ENCODE measurements at places on chromosomes 6 and 20. TPM values are rescaled to one million over a fixed set of nuclear protein-coding genes. Genes with fewer than 3 reads are reported as not detected.

SLC22A3 gene
- 4.3 TPM for polyA plus RNA-seq

TREML2 gene
- 0.04 TPM for polyA plus RNA-seq

CLIC1 gene
- 325 TPM for polyA plus RNA-seq

DNA sequence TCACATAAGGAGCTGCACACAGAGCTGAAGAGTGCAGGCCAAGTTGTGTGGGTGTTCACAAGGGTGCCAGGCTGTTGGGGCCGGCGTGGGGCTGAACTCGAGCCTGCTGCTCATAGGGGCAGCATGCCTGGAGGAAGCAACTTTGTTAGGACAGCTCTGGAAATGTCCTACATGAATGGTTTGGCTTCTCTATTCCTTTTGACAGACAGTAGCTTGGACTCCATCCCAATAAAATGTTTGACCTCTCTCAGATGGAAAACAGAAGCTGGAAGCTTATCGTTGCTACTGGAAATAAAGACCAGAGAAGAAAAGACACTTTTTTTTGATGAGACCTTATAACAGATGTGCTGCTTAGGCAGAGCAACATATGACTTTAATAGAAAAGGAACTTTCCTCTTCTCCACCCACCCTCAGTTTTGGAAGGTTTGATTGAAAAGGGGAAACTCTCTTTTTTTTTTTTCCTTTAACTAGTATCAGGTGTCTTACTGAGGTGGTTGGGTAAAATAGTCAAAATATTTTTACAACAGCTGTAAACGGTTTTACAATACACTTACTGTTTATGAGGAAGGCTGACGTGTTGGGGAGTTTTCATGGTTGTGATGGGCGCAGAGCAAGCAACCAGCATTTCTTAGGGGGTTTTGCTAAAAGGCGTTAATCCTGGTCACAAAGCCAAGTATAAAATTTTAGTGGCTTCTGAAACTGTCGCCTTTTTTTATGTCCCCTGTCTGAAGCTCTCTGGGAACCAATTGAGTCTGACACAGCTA is 80.7 kb upstream of the EEF1E1 start:
- no peak for DNase-seq

GRCh38 chr6:153437193-153437592 is 306.1 kb upstream of the RGS17 start:
- DNase-seq = no peak

DNA sequence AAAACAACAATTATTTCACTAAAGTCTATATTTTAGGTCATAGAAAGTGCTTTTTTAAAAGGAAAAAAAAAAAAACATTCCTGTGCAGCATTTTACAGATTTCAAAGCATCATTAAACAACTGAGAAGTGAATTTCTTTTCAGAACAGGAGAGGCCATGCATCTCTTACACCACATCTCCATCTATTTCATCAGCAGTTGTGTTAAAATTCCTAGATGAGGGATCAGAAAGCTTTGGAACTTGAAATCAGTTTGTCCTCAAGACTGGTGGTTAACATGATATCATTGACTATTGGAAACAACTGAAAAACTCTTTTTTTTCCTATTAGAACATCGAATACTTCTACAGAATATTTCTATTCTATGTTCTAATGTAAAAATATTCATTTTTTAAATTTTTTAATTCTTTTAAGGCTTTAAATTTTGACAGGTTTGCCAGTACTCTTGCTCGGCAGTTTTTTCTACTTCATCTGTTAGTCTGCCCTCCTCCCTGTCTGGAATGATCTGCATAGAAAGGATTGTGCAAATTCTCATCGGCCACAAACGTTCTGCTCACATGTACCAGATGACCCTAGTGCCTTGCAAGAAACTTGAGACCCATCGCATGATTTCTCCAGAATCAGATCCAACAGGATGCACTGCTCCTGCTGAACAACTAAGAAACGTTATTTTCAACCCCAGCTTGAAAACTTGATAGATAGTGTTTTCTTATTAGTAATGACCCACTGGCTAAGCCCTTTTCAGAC is 411.0 kb upstream of the AGPAT4 start:
- no peak for DNase-seq

- DNase-seq = no peak
Measured at GRCh38 chr20:10129749-10130148, 88.9 kb upstream of the SNAP25 start.

DNA sequence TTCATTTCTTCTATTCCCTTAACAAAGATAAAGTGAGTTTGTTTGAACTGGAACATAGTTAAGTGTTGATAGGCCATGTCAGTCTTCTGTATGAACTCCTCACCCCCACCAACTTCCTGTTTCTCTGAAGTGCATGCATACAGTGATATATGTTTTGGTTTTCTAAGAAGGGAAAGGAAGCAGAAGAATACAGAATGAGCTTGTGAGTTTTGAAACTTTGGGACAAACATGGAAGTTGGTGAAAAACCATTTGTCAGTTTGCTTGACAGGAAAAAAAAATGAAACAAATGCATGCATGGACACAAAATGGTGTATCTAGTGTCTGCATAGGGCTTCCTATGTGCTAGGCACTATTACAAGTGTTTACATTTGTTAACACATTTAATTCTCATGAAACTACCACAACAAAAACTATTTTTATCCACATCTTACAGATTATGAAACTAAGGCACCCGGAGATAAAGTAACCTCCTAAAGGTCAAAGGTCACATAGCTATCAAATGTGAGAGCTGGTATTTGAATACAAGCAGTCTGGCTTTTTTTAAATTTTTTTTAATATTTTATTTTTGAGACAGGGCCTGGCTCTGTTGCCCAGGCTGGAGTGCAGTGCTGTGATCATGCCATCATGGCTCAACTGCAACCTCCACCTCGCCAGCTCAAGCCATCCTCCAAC is 105.9 kb downstream of the ADGRB3 start:
- no peak for DNase-seq

DNA sequence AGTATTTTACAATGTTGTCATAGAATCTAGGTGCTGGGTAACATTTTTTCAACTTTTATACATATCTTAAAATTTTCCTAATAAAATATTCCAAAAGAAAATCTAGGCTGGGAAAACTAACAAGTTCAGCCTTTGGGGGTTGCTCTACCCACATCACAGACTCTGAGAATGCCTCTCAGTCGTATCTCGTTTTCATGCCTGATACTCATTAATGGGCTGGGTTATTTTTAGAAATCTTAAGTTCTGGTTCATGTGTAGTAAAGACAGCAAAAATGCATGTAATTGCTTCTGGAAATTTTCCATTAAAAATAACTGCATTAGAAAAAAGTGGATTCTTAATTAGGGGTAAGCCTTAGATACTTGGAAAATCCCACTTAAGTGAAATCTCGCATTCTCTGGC is 149.3 kb downstream of the SLC24A3 start:
- DNase-seq = no peak

DNA sequence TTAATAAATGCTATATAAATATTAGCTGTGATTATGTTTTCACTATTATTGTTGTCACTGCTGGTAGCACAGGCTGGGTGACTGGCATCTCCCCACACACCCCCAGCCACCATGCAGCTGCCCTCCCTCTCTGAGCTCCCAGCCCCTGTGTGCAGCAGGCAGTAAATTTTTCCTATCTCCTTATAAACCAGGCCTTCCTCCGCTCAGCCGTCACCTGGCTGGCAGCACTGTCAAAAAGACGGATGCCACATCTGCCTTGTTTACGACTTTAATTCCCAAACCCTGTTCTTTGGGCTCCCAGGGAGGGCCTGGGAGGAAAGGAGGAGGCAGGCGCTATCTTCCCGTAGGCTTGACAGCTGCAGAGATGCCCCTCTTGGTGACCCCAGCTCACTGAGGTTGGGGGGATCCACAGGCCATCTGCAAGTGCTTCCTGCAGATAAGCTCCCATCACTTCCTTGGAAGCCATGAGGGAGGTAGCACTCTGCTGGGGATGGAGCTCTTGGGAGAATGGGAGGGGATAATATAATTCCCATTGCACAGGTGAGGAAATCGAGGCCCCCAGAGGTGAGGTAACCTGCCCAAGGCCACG is 94.5 kb downstream of the GRM4 start:
- DNase-seq = no peak

GRCh38 chr6:45965007-45965406 is 50.7 kb downstream of the CLIC5 start:
- DNase-seq = no peak

DNA sequence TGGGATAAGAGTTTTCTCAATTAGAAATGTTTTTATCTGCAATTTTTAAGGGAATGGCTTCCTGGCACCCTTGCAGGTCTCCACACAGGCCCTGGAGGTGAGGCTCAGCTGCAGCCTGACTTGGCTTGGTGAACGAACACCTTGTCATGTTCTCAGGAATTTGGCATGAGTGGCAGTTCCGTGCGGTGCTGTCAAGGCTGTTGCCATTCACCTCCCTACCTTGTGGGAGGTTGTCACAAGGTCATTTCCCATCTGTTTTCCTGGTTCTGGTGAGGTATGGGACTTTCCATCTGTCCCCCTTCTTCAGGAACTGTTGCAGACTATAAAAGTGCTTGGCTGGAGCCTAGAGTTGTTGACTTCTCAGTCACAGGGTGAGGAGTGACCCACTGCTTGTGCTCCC is 82.9 kb downstream of the ELOVL4 start:
- DNase-seq = no peak

- DNase-seq = no peak
Measured at GRCh38 chr6:33392595-33392948, 949 bp downstream of the KIFC1 start.

DNA sequence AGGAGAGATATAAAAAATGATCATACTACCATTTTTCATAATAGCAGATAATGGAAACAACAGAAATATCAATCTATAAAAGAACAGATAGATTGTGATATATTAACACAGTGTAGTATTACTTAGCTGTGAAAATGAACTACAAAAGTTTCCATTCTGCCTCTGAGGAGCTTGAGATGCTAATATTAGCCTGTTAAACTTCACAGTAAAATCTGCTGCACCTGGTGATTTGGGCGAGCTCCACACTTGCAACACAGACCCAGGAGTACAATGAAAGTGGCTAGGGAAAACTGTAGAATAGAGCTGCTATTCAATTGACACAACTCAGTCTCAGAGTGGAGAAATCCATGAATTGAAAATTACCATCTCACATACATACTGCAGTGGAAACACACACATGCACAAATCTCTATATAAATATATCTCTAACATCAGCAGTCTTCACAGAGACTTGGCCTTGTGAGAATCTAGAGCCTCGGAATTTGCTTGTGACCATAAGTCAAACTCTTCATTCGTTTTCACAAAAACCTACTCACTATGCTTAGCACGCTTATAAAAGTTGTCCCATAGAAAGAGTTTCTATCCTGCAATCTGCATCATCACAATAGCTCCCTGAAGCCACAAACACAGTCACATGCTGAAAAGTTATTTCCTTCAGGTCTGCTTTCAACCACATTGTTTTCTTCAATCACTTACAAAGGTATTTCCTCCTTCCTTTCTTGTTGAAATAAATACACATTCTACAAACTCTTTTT is 133.0 kb downstream of the PAK5 start:
- DNase-seq = no peak

GRCh38 chr6:15822835-15823234 is 160.0 kb upstream of the DTNBP1 start:
- DNase-seq = no peak

- DNase-seq = no peak
Measured at GRCh38 chr6:35181308-35181932, 32.3 kb upstream of the SCUBE3 start.

GRCh38 chr6:35711731-35712130 is 23.0 kb upstream of the FKBP5 start:
- no peak for DNase-seq

DNA sequence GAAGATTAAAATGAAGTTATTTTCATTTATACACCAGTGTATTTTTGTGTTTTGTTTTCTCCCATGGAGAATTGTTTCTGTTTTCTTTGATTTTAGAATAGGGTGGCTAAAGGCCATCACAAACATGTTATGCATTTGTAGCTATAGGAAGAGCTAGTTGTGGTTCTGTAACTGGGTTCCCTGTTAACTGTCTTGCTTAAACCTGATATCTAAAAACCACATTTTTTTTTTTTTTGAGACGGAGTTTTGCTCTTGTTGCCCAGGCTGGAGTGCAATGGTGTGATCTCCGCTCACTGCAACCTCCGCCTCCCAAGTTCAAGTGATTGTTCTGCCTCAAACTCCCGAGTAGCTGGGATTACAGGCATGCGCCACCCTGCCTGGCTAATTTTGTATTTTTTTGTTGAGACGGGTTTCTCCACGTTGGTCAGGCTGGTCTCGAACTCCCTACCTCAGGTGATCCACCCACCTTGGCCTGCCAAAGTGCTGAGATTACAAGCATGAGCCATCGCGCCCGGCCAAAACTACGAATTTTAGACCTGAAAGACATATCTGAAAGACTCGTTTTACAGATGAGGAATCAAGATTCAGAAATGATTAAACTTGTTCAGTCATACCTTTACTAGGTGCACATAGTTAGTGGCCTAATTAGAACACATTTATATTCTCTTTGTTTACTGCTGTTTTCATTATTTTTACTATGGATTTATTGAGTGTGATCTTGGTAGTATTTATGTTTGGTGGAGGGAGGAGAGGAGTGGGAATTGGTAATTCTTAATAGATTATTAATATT is 18.0 kb downstream of the SCAF8 start:
- DNase-seq = no peak

DNA sequence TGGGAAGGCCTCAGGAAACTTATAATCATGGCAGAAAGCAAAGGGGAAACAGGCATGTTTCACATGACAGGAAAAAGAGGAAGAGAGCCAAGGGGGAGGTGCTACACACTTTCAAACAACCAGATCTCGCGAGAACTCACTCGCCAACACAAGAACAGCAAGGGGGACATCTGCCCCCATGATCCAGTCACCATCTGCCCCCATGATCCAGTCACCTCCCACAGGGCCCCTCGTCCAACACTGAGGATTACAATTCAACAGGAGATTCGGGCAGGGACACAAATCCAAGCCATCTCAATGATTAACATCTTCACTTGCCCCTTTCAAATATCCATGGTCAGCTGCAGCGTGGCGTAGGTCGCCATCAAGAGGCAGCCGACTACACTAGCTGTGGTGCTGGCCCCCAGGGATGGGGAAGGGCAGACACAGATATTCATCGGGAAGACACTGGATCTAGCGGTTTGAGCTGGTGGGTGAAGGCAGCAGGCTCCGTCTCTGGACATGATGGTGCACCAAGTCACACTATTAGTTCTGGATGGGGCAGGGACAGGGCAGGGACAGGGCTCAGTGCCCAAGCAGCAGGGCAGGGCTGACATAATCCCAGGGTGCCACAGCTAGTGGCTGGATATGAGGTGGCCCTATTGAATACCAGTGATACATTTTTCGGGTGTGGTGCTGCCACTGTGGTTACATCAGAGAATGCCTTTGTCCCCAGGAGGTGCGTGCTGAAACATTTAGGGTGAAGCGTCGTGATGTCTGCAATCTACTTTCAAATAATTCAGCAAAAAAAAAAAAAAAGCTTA is 31.6 kb downstream of the TUBB2B start:
- no peak for DNase-seq

GRCh38 chr6:56749632-56750151 is 107.0 kb upstream of the DST start:
- no peak for DNase-seq

GRCh38 chr6:101605874-101606273 is 212.4 kb downstream of the GRIK2 start:
- DNase-seq = no peak

DNA sequence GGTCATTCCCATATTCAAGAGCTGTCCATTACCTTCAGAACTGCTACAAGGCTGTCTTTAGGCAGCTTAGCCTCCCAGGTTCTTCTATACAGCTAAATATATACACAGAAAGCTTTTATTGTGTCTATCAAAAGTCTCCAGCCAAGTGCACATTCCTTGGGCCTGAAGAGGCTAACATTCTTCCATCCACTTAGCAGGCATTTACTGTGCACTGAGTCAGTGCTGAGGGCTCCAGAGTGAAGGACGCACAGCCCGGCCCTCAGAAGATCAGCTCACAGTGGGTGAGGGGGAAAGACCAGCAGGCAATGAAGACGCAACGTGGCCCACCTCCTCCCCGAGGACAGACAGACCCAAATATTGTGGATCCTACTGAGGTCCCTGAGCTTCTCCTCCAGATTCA is 569.9 kb downstream of the CDH26 start:
- DNase-seq = no peak
